ENCODE measurements at places on chromosomes 12 and 14.

DNA sequence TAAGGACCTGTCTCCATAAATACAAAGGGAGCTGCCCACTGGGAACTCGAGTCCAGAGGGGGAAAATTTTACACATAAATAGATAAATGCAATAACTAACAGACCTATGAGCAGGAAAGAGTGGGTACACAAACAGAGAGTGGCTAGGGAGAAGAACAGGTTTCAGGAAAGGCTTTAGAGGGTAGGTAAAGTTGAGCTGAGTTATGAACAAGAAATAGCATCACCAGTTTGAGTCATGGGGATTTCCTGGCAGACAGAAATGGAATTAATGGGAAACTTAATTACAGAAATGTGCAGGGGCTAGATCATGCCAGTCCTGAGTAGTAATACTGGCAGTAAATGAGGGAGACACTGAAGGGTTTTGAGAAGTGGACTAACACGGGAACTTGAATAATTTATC lies 58.0 kb upstream of the CCDC175 start:
- no peak for DNase-seq

GRCh38 chr12:104299842-104300481 lies 3.6 kb upstream of the EID3 start:
- DNase-seq: no peak

- no peak for DNase-seq
Observed at GRCh38 chr12:87116780-87117179, 860.6 kb upstream of the MGAT4C start.

- DNase-seq: peak; percentile 30
Observed at GRCh38 chr12:45989721-45990467, 480 bp downstream of the SCAF11 start.

DNA sequence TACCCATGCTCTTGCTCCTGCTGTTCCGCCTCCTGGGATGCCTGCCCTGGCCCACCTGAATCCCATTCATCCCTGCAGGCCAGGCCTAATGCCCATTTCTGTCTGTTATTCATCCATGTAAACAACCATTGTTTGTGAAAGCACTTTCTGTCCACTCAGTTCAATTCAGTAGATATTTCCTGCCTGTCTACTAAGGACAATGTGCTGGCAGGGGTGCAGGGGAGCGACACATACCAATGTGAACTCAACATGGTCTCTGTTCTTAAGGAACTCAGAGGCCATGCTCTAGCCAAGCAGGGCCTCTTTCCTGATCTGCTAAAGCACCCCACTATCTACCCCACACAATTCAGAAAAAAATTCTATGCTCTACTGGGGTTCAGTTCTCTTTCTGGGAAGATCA lies 88.5 kb upstream of the ZFP36L1 start:
- no peak for DNase-seq

GRCh38 chr12:120470150-120470784 lies 719 bp upstream of the SRSF9 start:
- DNase-seq: no peak

DNA sequence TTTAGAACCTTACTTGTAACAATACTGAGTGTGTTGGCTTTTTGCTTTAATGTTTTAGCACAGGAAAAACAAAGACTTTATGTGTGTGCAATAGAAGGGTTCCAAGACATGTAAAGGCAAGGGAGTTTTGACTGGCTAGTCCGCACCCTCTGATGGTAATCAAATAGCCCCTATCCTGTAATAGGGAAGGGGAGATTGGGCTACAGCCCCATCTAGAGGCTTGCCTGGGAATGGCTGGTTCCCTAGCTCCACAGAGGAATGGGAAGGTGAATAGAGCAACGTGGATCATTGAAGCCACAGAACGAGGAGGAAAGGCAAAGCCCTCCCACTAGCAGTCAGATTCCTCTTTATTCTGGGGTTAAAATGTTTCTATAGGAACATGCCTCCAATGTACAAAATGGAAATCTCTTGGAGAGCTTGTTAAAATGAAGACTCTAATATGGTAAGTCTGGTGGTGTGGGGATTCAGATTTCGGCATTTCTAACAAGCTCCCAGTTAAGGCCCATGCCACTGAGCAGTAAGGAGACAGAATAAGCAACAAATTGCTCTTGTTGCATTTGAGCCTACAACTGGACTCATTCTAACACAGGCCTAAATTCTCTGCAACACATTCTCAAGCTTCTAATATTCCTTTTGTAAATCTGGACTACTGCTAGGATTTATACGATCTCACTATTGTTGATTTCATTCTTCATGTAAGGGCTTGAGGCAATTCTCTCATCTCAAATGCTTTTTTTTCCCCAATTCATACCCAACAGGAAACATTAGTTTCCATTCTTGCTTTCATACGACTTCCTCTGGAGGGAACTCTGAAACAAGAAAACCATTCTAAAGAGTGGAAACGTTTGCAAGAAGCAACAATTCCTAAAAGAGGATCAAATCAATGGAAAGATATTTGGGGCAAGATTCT lies 57.1 kb downstream of the NIN start:
- peak; percentile 58 for DNase-seq

DNA sequence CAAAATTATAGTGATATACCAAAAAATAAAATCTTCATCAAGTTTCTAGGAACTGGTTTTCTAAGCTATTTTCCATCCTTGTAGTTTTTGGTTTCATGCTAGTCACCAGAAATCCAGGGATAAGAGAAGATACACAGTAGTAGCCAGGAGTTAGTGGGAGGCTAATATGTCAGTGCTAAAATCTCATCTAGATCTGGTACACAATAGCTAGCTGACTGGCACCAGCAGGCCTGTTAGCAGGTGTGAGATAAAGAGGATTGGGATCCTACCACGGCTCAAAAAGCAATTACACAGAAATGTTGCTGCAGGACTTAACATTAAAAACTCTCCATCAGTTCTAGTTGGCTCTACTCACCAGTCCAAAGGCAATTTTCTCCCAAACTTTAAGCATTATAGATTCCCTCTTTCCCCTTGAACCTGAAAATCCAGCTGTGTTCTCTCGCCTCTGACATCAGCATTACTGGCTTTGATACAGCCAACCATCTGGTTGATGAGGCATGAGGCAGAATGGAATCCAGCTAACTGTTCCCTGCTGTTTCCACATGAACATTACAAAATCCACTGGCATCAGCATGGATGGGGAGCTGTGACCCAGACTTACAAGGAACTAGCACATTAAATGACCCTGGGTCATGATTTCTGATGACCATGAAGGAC lies 41.8 kb upstream of the CCDC196 start:
- no peak for DNase-seq

DNA sequence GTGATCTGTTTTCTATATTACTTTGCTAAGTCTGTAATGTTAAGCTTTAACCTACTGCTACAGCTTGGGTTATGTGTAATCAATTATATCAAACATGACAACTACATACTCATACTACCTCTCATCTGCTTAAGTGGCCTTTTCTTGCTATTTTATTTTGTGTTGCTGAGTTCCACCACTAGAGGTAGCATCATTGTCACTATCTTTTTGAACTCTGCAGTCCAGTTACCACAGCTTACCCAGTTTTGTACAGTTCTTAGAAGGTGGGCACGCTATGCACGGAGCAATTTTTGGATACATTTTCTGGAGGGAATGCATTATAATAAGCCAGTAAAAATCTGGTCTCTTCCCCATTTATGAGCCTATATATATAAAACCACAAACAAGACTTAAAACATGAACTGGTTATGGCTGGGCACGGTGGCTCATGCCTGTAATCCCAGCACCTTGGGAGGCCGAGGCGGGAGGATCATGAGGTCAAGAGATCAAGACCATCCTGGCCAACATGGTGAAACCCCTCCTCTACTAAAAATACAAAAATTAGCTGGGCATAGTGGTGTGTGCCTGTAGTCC lies 48.5 kb downstream of the SAV1 start:
- peak; percentile 8 for DNase-seq

DNA sequence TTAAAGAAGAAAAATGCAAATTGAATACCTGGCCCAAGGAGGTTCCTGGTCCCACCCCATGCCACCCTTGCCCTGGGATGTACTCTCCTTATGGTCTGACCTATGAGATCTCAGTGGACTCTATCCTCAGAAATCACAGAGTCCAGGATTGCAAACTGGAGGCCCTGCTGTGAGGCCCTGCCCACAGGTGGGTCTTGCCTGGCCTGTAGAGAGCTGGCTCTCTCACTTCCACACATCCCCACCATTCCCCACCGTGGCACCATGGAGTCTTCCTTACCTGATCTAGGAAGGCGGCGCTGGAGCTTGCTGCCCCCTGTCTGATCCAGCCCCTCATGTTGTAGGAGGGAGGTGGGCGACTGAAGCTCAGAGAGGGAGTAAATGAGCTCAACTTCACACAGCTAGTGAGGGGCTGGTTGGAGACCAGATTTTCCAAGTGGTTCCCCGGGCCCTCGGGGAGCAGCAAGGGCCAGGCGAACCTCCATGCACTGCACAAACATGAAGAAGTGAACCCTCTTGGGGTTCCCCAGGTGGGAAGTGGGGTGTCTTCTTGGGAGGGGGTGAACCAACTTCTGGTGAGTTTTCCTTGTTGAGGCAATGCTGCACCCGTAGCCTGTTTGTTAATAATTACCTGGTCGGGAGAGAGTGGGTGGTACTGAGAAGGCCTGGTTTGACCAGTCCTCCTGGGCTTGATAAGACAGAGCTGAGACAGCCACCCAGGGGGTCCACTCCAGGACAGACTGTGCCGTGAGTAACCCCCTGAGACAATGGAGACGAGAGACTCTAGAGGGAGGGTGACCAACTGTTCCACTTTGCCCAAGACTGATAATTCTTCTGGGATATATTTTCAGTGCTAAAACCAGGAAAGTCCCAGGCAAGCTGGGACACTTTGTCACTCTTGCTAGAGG lies at the start of gene SERPINA4:
Gene SERPINA4 (plus strand): TSS at position 692 of the 905 bp plus-strand sequence. CDS start 2,041 bp downstream, outside the sequence.
- peak; percentile 46 for DNase-seq

- no peak for DNase-seq
Observed at GRCh38 chr12:132475304-132476037, 14.5 kb upstream of the FBRSL1 start.

DNA sequence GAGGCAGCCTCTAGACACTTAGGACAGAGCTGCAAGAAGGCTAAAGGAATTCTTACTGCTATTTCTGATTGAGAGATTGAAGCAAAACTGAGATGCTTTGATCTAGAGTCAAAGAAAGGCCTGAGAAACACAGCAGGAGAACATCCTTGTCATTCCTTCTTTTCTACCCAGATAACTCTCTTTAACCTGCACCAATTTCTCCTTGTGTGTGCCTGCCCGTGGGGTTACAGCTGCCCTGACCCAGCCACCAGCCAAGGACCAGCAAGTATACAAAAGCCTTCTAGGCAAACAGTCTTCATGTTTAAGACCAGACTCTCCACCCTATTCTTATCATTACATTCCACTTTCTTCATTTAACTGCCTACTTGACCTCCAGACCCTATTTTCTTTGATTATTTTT lies 81.7 kb upstream of the PRB2 start:
- DNase-seq: no peak

- no peak for DNase-seq
Observed at GRCh38 chr12:49818241-49818895, 9.8 kb downstream of the NCKAP5L start.

- DNase-seq: no peak
Observed at GRCh38 chr12:49867570-49868341, 24.9 kb upstream of the BCDIN3D start.

- DNase-seq: no peak
Observed at GRCh38 chr14:100065942-100066574, 836 bp downstream of the EVL start.

GRCh38 chr12:109258201-109258600 lies 50.9 kb downstream of the FOXN4 start:
- no peak for DNase-seq

DNA sequence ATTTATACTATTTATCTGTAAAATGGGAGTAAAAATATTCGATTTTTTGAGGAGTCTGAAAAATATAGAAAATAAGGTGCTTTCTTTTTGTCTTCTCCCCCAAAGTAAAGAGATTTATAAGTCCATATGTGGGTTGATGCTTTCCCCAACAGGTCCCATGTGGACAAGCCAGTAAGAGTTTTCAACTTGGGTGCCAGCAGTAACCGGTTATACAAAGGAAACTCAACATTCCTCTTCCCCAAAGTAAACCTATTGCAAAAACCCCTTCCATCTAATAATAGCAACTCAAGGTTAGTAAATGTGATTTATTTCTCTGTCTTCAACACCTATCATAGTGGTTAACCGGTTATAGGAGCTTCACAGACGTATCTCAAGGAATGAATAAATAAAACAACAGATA lies 1206.9 kb upstream of the SEL1L start:
- DNase-seq: no peak

- DNase-seq: no peak
Observed at GRCh38 chr12:125159702-125160101, 94.5 kb downstream of the AACS start.
